ENCODE measurements at places on chromosomes 13 and 19.
A peak's percentile ranks its signal among the peaks of the same experiment; 100 is the strongest.

GRCh38 chr19:44757735-44758505, 9.4 kb downstream of the BCL3 start:
- peak; percentile 74 for DNase-seq

DNA sequence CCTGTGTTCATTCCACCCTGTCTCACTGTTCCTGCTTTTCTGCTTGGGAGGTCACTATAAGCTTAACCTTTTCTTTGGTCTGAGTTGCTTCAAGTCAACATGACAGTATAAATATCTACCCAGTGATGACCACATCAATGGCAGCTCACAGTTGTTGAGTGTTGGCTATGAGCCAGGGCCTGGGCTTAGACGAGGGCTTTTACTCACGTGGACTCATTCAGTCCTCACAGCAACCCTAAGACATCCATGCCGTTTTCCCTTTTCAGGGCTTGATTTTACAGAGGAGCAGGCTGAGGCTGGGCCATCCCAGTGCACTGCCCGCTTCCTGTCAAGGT, 10.2 kb upstream of the CCDC97 start:
- no peak for DNase-seq

DNA sequence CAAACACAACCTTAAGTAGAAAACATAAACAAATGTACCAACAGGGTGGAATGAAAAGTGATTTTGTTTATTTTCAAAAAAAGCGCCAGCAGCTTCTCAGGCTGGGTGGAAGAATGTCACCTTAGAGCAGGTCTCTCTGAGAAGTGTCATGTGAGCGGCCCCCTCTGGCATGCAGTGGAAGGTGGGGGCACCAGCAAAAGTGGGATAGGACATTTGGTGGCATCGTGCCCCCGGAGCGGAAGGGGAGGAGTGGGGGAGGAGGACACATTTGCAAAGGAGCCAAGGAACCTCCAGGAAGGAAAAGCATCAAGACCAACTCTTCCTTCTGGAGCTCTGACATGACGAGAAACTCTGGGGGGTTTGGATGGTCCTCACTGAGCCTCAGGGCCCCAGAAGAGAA, 635.3 kb downstream of the UQCRFS1 start:
- no peak for DNase-seq

- DNase-seq = no peak
Measured at GRCh38 chr13:78121459-78122348, 203.1 kb upstream of the EDNRB start.

- no peak for DNase-seq
Measured at GRCh38 chr13:83953916-83954315, 71.6 kb upstream of the SLITRK1 start.

- DNase-seq = no peak
Measured at GRCh38 chr19:51729781-51730180, 6.0 kb upstream of the HAS1 start.

Data from H9 (cell line).